ENCODE measurements at places on chromosomes 4 and X. TPM values are rescaled to one million over a fixed set of nuclear protein-coding genes. Genes with fewer than 3 reads are reported as not detected.

ZNF718 gene
- total RNA-seq: 1.6 TPM

GPM6B gene
- 0.48 TPM for total RNA-seq

DNA sequence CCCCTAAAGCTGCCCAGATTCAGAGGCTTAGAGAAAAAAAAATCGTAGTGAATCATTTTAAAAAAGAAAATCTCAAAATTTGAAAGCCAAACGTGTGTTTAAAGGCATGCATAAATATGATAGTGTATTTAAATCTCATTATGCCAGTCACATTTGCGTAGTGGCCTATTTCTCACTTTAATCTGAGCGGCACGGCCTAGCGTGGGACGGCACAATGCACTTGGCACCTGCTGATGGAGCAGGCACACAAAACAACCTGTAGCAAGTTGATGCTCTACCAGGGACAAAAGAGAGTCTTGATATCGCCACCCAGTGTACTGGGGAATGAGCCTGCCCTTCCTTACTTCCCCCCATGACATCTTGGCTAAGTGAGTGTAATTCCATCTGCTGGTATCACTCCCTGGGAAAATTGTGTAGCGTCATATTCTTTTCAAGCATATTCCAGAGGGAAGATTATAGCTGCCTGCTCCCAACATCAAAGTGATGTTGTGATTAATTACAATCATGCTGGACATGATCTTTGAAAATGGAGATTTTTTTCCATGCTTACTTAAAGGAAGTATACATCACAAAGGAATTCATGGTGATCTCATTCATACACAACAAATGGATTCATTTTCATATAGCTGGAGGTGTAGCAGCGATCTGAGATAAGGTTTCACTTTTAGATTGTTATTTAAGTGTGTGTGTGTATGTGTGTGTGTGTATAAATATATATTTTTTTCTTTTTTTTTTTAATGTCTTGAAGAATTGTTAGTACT, 138.8 kb downstream of the DCTD start:
- DNase-seq: no peak

GRCh38 chr4:166104623-166105022, 231.6 kb downstream of the TLL1 start:
- no peak for DNase-seq
